ENCODE measurements at places on chromosomes 2 and 18.

- peak; percentile 27 for DNase-seq
These were observed 13.5 kb downstream of the ALPK2 start for GRCh38 chr18:58615140-58616132.

- DNase-seq: no peak
These were observed 116.1 kb upstream of the CYP26B1 start for GRCh38 chr2:72263776-72264060.

DNA sequence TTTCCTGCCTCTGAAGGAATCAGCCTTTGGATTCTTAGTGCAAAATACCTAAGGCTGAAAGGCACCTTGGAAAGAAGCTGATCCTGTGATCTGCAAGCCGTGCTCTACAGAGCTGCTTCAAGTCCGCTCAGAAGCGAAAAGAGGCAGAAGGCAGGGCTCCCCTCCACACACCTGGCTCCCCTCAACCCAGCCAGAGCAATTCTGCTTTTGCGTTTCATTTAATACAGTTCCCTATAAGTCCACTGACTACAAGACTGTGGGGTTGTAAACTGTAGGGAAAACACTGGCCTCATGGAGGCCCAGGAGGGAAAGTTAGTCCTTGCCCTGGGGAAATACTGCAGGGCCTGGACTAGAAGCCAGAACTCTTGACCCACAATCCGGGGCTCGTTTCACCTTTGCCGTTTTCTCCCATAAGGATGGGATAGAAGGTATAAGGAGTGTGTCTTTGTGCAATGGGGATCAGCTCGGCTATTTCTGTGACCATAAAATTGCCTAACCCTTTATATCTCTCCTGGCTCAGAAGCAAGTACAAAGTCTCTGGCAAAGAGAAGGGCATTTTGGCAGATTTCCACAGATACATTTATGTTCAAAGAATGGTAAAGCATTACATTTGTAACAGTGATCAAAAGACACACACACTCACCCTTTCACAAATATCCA, 95.8 kb upstream of the TEX51 start:
- no peak for DNase-seq

GRCh38 chr2:162063899-162064298, 10.1 kb downstream of the DPP4 start:
- DNase-seq: no peak

- DNase-seq: no peak
These were observed 95.9 kb downstream of the INO80D start for GRCh38 chr2:205990104-205990503.

GRCh38 chr18:78682716-78683115, 296.9 kb upstream of the SALL3 start:
- DNase-seq: no peak

- DNase-seq: no peak
These were observed 24.5 kb downstream of the NIF3L1 start for GRCh38 chr2:200913654-200914053.

- no peak for DNase-seq
These were observed 106.2 kb downstream of the CPS1 start for GRCh38 chr2:210662560-210662959.

- DNase-seq: no peak
These were observed 21.8 kb upstream of the NT5DC4 start for GRCh38 chr2:112698834-112699515.

- no peak for DNase-seq
These were observed 356.4 kb downstream of the TDRD15 start for GRCh38 chr2:21480162-21480561.

DNA sequence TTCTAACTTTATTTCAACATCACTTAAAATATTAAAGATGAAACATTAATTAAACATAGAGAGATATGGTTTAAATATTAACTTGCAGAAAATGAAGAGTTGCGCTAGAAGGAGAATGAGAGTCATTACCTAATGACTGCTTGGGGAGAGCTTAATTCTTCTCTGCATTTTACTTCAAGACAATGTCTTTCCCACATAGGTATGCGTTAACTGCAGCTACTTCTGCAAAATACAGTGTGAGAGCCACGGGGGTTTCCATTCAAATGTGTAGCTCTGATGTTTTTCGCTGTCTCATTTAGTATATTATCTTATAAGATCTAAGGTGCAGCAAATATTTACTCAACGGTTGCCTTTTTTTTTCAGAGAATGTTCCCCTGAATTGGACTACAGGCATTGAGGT, 126.7 kb downstream of the TMX3 start:
- DNase-seq: no peak

GRCh38 chr2:205481861-205482260, 200.4 kb upstream of the NRP2 start:
- DNase-seq: no peak

- no peak for DNase-seq
These were observed 206.5 kb upstream of the NT5C1B start for GRCh38 chr2:18795906-18796305.

DNA sequence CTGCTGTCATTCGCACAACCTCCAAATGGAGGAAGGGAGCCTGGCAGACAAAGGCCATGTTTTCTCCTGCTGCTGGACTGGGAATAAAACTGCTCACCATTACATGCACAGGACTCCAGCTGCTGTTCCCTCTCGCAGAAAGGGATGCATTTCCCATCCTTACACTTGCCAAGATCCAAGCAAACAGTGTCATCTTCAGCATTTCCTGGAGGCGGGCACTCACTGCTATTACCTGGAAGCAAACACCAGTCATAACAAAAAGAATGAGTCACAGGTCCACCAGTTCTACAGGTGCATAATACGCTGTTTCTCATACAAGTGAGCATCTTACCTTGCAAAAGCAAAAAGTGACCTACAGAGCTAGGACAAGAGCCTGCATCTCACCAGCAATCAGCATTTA, 22.7 kb downstream of the IAH1 start:
- DNase-seq: no peak

DNA sequence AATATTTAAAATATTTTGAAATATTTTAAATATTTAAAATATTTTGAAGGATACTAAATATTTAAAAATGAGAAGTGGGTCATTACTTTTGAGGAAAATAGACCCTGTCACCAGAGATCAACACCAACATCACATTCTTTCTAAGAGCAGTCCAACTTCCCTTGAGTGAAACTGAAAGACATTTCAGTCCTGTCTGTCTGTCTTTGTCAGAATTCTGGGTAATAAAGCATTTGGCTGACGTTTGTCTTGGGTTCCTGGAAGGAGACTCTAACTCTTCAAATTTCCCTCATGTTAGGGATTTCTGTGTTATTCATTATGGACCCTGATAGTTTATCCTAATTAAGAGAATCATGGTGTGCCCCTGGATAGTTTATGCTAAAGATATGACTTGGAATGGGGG, 32.8 kb downstream of the TTC21B start:
- DNase-seq: no peak

DNA sequence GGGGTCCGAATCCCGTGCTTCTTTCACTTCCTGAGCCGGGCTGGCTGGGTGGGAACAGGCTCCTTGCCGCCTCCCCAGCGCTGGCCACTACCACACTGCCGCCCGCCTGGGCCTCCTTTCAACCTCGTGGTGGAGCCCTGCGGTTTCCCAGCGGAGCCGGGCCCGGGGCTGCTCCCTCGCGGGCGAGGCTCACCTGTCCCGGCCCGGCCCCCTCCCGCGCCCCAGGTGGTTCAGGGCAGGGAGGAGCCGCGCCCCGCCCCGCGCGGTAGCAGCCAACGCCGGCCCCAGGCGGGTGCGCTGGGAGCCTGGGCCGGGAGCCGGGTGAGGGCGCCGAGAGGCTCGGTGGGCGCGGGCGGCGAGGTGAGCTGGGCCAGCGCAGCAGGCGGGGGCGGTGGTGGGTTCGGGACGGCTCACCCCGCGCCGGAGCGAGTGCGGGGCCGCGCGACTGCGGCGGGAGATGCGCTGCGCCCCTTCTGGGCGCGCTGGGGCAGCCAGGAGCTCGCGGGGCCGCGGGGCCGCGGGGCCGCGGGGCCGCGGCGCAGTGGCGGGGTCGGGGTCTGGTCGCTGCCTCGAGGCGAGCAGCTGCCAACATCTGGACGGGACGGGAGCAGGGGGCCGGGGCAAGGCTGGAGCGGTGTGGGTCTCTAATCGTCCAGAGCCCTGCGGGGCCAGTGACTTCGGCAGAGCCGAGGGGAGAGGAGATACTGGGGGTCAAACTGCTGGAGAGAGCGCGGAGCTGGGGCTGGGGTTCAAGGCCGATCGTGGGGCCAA, at the start of gene LYPD6B:
Gene LYPD6B, plus strand, starts transcription at position 258 of the 771 bp plus-strand sequence. CDS start 92,250 bp downstream, outside the sequence.
- DNase-seq: no peak

GRCh38 chr2:237341872-237342271, 72.1 kb downstream of the COL6A3 start:
- no peak for DNase-seq

GRCh38 chr18:2547477-2548087, 23.7 kb downstream of the METTL4 start:
- no peak for DNase-seq

- DNase-seq: no peak
These were observed 238.3 kb downstream of the CLIP4 start for GRCh38 chr2:29353403-29353991.

DNA sequence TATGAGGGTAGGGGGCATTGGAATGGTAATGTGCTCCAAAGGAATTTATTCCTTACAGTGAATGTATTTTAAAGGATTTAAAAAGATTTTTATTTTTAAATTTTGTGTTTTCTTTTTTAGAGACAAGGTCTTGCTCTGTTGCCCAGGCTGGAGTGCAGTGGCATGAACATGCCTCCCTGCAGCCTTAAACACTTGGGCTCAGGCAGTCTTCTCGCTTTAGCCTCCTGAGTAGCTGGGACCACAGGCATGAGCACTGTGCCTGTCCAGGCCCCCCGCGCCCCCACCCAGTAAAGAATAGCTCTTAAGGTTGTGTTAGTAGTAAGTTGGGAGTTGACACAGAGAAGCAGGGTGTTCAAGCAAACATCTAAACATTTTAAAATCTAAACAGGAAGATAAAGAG, 36.6 kb downstream of the PHLPP1 start:
- no peak for DNase-seq

- DNase-seq: no peak
These were observed 12.5 kb downstream of the ITGA6 start for GRCh38 chr2:172439911-172440310.

GRCh38 chr2:6053743-6054142, 361.6 kb downstream of the SOX11 start:
- DNase-seq: no peak

- DNase-seq: no peak
These were observed 87.0 kb upstream of the LRP1B start for GRCh38 chr2:142217804-142218203.
